ENCODE measurements at places on chromosomes 3 and 15.
A peak's percentile ranks its signal among the peaks of the same experiment; 100 is the strongest.

GRCh38 chr3:120552184-120553172 is 43.7 kb upstream of the NDUFB4 start:
- no peak for DNase-seq

- DNase-seq = peak; percentile 24
Measured at GRCh38 chr15:94198633-94199032, 32.7 kb upstream of the MCTP2 start.

DNA sequence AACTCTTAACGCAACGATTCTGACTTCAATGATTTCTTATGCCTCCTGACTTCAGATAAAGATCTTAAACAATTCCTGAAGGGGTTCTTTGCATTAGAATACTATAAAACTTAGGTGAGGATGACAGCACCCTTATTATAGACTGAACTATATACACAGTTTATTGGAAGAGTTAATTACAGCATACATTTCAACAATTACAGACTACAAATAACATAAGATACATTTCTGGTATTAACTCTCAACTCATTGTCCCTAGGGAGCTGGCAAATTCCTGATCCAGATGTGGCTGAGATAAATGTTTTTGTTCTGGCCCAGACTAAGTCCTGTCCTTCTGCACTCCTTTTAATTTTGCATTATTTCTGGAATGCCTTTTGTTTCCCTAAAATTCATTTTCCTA is 155.5 kb upstream of the TMC3 start:
- DNase-seq = no peak

DNA sequence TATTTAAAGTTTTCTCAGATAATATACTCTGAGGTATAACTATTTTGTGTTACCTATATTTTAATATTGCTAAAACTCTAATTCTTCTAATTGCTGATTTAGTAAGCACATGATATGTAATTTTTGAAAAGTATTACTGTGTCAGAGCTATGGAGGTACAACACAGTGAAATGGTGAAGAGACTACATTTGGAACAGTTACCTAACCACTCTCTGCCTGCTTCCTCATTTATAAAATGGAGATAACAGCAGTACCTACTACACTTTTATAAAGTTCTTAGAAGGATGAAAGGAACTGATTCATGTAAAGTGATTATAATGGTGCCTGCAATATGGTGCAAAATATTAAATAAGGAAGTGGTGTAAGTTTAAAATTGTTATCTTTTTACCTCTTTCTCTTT is 16.3 kb upstream of the NEK10 start:
- DNase-seq = no peak

- DNase-seq = no peak
Measured at GRCh38 chr3:66377800-66378199, 123.0 kb downstream of the LRIG1 start.

DNA sequence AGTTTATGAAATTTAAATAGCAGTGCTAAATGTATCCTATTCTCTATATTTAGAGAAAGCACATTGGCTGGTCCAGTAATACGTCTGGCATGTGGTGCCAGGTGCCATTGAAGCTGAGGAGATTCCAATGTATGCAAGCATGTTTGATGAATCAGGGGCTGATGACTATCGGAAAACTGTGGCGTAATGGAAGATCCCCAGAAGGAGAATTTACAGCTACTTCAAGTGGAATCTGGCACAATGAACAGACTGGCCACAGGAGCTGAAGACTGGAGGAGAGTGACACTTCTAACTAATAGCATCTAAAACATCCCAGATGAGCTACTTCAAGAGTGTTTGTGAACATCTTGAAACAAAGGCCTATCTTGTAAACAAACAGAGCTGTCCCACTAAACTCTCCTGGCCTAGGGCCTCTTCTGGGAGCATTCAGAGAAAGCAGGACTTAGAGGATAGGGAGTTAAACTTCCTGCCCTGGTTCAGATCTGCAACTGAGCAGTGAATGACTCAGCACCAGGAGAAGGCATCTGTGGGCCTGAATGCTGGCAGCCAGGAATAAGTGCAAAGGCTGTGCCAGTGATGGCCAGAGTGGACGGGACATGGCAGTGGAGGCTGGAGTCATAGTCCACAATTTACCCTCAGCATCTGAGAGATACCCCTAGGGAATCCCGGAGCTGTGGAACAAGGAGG is 15.2 kb upstream of the ACTC1 start:
- peak; percentile 95 for DNase-seq

- no peak for DNase-seq
Measured at GRCh38 chr3:128863560-128863959, 15.9 kb upstream of the ACAD9 start.

DNA sequence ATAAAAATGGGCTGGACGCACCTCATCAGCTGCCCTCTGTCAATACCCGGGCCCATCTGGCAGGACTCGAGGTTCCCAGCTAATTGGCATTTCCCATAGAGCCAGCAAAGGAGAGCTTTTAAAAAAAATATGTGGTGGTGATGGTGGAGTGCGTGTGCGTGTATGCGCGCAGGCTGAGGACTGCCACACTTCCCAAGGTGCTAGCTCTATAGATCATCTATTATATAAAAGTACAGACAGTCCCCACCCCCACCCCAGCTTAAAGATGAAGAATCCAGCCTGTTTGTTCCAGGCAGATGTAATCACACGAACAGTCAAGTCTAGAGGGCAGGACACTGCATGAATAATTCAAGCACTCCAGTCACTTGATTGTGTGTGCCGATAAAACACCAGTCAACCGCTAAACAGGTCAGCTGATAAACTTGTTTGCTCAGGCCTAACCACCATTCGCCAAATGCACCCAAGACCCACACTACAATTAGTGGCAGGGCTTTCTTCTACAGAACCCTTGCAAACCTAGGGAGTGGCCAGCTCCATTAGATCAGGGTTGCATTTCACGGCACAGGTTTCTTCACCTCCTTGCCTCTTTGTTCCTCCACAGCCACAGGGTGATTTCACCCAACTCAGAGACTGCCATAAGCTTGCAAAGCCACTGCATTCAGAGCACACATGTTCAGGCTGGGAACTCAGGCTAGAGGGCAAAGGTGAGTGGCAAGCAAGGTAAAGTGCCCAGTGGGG is 5.8 kb downstream of the TLE3 start:
- DNase-seq = peak; percentile 78
